ENCODE measurements at places on chromosomes 4 and X. TPM values are rescaled to one million over a fixed set of nuclear protein-coding genes. Genes with fewer than 3 reads are reported as not detected.

- peak; percentile 95 for DNase-seq
Observed at GRCh38 chrX:102765217-102765616, 44.7 kb downstream of the GPRASP3 start.

- no peak for DNase-seq
Observed at GRCh38 chr4:71235311-71236201, 103.3 kb upstream of the SLC4A4 start.

GRCh38 chr4:87430038-87430437 is 7.7 kb downstream of the NUDT9 start:
- DNase-seq: no peak

GRCh38 chrX:20519826-20520225 is 253.1 kb upstream of the RPS6KA3 start:
- DNase-seq: no peak

- no peak for DNase-seq
Observed at GRCh38 chrX:1610166-1610565, 4.7 kb upstream of the ASMT start.

GRCh38 chr4:95318483-95318882 is 230.3 kb downstream of the UNC5C start:
- DNase-seq: no peak

GRCh38 chr4:184853436-184853835 is 27.7 kb upstream of the ACSL1 start:
- DNase-seq: no peak

GRCh38 chrX:142068365-142068764 is 136.7 kb downstream of the MAGEC2 start:
- DNase-seq: no peak

GRCh38 chr4:22014222-22014741 is 65.7 kb upstream of the KCNIP4 start:
- no peak for DNase-seq

GRCh38 chr4:4995908-4996265 is 23.4 kb downstream of the CYTL1 start:
- DNase-seq: no peak

- no peak for DNase-seq
Observed at GRCh38 chrX:49748211-49748956, 52.6 kb upstream of the PAGE1 start.

GRCh38 chr4:76504613-76505465 is 69.8 kb downstream of the SHROOM3 start:
- DNase-seq: peak; percentile 61

GRCh38 chr4:53601251-53601764 is 10.0 kb upstream of the LNX1 start:
- peak; percentile 22 for DNase-seq

DNA sequence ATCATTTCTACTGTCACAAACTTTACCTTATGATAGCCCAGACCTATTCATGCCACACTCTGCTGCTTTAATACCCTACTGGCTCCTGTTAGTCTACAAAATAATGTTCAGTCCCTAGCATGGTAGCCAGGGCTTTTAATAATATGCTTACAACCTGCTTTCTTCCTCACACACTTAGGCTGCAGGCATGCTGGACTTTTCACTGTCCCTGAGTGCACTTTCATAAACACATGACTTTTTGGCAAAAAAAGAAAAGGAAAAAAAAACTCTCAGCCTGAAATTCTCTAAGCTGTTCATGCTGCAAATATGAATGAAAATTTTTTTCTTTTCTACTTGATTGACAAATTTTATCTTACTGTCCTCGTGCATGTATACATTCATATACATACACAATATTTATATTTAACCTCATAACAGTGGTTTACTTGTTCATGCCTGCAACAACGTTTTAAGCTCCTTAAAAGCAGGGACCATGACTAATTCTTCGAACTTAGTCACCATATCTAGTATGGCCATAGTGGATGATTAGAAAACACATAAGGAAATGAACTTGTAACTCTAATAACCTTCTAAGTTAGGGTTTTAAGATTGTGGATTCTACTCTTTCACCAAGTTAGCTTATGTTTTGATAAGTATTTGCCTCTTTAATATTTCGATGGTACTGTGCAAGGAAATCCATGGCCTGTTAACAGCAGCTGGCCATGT is 229.5 kb downstream of the SPCS3 start:
- DNase-seq: no peak

- no peak for DNase-seq
Observed at GRCh38 chr4:7511525-7511924, 76.8 kb upstream of the PSAPL1 start.

DNA sequence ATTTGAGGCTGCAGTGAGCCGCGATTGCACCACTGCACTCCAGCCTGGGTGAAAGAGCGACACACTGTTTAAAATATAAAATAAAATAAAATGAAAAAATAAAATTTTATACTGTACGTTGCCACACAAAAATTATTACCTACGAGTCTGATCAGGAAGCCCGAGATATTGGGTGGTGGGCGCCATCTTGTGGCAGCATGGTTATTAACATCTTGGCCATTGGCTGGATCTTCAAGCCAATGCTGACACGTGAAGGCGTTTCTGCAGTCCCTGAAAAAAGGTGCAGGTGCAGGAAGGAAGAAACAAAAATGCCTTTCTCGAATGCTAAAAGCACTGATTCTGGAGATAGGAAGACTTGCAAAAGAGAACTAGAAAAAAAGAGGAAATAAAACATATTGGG is 4.9 kb upstream of the TLR8 start:
- DNase-seq: peak; percentile 41

DNA sequence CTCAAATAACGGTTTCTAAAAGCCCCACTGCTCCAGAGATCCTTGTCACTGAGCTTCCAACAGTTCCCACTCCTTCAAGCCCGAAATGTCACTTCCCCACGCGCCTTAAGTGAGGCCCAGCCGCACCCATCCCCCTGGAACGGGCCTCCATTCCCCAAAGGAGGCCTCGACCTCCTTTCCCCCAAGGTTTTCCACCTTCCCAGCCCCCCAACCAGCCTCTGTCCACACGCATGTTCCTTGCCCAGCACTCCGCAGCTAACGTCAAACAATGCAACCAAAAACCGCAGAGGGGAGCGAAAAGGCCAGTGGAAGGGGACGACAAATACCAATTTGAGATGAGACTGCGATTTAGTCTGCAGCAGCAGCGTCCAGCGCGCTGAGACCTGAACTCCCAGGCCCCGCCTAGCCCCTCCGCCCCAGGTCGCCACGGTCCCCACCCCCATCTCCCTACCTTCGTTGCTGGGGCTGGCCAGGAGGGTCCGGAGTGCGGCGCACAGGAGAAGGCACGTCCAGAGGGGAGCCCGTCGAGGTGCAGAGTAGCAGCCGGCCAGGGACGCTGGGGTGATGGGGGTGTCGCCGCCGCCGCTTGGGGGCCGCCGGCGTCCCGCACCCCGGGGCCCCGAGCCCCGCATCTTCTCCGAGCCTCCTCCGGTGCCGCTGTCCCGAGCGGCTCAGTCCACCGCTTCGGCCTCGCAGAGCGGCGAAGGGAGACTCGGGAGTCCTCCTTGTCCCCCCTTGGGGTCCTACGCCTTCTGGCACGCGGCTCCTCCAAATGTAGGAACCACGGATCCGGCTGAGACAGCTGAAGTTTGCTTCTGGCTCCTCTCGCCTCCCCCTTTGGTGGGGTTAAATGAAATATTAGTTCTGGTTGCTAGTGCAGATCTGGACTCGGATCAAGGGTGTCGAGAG is 924 bp downstream of the EPHA5 start:
- DNase-seq: no peak

- no peak for DNase-seq
Observed at GRCh38 chrX:11408109-11408405, 114.8 kb downstream of the AMELX start.

DNA sequence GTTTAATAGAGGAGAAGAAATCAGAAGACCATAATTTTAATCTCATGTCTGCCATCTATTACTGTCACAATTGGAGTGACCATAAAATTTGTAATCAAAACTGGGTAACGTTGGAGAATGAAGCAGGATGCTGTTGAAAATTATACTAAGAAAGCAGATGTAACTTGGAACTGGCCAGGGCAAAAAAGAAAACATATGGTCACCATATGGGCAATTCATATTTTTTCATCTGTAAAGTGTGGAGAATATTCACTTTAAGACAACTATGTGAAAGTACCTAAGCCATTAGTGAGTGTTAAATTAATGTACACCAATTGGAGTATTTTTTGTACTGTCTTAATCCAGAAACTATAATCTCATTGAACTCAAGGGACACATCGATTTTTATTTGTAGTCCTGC is 1008.0 kb downstream of the GLUD2 start:
- no peak for DNase-seq

DNA sequence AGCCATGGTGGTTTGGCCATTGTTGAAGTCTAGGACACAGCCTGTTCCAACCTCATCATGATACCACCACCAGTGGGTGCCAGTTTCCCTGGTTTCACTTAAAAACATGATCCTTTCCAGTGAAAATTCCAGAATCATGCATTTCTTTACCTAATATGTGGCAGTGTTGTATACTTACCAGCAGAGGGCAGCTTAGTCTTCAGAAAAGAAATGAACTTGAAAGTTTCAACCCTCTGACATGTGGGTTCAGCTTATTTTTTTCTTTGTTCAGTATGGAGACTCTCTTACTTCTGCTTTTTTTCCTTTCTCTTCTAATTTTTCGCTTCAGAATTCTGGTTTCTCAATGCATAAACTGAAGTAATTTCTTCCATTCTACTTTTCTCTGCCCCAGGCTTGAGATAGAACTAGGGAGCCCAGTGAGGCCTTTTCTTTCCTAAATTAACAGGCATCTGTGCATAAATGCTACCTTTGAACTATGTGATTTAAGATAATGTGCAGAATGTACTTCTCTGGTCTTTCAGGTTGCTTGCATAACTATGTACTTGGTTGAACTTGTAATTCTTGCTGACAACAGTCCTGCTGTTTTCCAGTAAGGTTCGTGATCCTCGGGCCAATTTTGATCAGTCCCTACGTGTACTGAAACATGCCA is 10.7 kb downstream of the LIAS start:
- DNase-seq: peak; percentile 92

GRCh38 chrX:153853902-153854267 is 23.5 kb upstream of the PDZD4 start:
- no peak for DNase-seq

DNA sequence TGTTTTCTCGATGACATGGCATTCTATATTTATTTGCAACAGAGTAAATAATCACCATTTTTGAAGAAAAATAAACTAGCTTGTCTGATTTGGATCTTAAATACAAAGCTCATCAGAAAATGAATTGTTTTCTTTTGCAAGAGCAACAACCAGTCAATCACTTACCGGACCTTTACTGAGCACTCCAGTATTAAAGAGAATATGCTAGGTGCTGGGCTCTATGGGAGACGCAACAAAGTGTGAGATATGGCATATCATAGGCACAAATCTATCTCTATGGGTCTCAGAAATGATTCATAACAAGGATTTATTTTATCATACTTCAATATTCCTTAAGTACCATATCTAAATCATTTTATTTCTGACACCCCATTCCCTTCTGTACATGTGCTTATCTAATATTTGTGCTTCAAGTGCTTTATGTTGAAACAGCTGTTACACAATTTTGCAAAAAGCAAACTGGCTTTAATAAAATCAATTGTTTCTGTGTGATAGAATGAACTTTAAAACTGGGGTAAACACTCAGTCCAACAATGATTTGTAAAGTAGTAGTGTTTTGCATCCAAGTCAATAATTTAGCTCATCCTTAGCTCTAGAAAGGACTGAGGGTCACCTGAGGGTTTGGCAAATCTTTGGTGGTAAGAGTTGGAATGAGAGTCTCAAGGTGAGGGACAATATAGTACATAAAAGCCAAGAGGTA is 88.4 kb upstream of the SPANXB1 start:
- no peak for DNase-seq

DNA sequence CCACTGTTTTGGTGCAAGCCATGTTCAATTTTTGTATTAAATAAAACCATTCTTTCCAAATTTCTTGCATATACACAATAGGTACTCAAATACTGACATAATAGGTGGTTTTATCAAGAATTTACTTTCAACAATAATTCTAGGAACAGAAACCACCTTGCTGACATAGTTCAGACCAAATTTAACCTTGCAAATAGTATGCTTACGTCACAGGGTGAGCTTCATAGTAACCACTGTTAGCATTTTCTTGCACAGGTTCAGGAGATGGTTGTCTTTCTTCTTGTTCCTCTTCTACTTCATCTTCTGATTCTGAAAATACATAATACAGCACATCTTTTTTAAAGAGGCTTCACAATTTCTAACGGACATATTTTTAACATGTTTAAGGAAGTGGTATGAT is 17.6 kb downstream of the G3BP2 start:
- no peak for DNase-seq

Gene SERPINA7
- total RNA-seq: not detected

Gene NEUROG2
- total RNA-seq: not detected

Gene DMP1
- total RNA-seq: not detected

Gene TNMD
- not detected for total RNA-seq

Gene JADE1
- 45.6 TPM for total RNA-seq

Gene PGK1
- 377 TPM for total RNA-seq

Gene FAM9B
- total RNA-seq: not detected

Gene IL1RAPL2
- not detected for total RNA-seq

Gene VEGFC
- 47.1 TPM for total RNA-seq

Gene CLNK
- total RNA-seq: not detected

Gene NPFFR2
- 0.23 TPM for total RNA-seq
